SIG-M5 (cell line): ENCODE measurements at places on chromosomes 16 and 17.

DNA sequence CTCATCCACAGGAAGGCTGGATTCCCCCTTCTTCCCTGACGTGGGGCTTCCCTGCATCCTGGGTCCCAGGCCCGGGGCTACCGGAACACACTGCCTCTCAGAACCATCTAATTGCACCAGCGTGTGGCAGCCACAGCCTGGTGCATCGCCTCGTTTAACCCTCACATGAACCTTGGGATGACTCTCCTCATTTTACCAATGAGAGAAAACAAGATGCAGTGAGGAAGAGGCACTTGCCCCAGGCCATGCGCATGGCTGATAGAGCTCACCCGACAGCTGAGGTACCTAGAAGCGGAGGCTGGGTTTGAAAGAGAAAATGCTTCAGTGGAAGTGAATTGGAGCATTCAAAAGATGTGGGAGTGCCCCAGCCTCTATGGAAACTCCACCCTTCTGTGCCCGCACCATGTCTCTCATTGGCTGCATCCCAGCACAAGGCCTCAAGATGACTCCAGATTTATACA is 162.3 kb downstream of the KATNIP start:
- DNase-seq: no peak

DNA sequence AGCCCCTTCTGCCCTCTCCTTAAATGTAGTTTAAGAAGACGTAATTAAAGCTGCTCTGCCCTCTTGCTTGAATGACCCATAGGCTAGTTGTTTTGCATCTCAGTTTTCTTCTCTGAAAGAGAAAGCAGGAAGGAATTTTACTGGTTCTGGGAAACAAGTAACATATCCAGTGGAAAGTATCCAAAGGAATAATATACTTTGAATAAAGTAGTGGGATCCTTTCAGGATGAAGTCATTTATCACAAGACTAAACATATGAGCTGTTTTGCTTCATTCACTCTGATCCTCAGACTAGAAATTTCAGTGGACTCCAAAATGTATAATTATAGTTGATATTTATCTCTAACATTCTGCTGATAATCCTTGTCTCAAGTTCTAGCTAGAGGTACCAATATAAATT is 1297.6 kb upstream of the GOT2 start:
- DNase-seq: no peak

- no peak for DNase-seq
These were observed 41.9 kb upstream of the SKAP1 start for GRCh38 chr17:48471817-48472410.

- no peak for DNase-seq
These were observed 489.0 kb upstream of the ZFHX3 start for GRCh38 chr16:73536931-73537330.

GRCh38 chr16:53968896-53969295 is 264.9 kb downstream of the FTO start:
- no peak for DNase-seq

DNA sequence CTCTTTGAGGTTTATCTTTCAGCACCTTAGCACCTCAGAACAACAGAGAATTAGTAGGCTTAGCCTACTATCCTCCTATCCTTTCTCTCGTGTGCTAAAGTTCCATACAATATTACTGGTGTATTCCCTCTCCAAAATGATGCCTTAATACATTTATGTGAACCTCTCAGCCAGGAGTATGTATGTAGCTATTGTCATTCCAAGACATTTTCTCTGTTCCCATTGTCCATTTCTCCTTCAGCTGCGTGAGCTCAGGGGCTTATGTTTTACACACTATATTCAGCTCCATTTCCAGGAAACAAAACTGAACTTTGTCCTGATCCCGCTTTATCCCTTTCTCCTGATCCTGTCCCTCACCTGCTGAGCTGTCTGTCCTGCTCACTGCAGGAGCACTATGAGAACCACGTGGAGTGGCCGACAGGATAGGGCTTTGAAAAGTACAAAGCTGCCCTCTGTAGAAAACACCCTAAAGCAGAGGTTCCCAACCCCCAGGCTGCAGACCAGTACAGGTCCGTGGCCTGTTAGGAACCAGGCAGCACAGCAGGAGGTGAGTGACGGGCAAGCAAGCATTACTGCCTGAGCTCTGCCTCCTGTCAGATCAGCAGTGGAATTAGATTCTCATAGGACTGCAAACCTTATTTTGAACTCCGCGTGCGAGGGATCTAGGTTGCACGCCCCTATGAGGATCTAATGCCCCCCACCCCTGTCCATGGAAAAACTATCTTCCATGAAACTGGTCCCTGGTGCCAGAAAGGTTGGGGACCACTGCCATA is 55.7 kb downstream of the CENPV start:
- no peak for DNase-seq

- no peak for DNase-seq
These were observed 10.7 kb downstream of the EPOP start for GRCh38 chr17:38663964-38664644.

- DNase-seq: no peak
These were observed 117.9 kb upstream of the AXIN2 start for GRCh38 chr17:65679165-65679845.

GRCh38 chr16:1363501-1364041 is 11.8 kb downstream of the GNPTG start:
- DNase-seq: no peak

DNA sequence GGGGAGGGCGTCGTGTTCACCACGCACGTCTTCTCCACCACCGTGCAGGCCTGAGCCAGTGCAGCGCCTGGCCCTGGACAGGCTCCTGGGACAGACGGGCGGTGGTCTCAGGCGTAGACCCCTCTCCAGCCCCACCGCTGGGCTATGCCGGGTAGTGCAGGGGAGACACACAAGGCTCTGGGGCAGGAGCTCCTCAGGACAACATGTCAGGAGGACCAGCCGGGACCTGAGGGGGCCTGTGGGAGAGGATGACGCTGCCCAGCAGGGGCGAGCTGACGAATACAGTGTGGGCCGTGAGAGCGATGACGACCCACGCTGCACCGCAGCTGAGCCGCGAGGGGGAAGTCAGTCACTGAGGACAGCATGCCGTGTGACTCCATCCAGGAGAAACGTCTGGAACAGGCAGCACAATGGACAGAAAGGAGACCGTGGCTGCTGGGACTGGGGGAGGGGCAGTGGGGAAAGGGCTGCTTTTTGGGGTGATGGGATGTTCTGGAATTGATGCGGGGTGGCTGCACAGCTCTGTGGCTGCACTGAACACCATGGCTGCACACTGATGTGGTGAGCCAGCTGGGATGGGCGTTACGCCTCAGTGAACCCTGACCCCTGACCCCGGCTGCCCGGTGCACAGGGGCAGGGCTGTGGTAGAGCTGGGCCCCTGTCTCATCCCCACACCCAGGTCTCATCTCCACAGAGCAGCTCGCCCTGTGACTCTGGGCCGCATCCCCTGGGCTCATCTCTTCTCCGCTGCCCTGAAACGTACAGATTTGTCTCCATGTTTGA is 20.2 kb downstream of the DNASE1 start:
- no peak for DNase-seq

- no peak for DNase-seq
These were observed 43.0 kb upstream of the ZNF750 start for GRCh38 chr17:82882715-82883418.

DNA sequence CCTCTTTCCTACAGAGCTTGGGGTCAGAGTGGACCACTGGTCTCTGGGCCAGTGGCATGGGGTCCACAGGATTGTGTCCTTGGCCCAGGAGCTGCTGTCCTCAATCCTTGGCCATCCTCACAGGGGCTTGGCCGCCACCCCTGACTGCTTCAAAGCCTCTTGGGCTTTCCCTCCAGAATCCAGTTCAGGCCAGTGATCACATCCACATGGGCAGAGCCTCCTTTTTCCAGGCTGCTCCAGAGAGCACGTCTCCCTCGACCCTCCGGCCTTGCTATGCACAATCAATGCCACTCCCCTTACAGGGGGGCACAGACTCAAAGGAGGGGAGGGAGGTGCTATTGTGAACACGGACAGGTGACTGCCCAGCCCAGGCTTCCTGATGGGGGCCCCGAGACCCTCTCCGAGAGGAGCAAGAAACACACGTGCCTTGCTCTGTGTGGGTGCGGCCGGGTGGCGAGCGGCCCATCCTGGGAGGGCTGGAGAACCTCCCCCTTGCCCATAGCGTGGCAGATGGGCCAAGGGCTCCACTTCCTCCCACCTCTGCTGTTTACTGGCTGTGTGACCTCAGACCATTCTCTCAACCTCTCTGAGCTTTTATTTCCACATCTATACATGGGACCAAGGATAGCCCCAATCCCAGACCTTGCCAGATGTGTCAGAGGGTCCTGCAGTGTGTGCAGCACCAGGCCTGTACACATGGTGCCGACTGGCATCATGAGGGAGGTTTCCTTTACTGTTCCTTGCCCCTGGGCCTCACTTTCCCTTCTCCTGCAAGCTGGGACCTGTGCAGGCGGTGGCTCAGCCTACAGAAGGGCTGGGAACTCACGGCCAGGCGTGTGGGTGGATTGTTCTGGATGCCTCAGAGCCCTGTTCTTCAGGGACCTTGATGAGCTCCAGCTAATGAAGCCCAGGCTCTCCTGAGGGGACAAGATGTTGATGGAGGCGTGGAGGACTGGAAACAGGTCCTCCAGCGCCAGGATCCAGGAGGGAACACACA is 229.0 kb upstream of the GSE1 start:
- no peak for DNase-seq

GRCh38 chr17:77153472-77153871 is 12.7 kb downstream of the SEC14L1 start:
- no peak for DNase-seq

- DNase-seq: no peak
These were observed 76.3 kb upstream of the WSB1 start for GRCh38 chr17:27217631-27218030.

DNA sequence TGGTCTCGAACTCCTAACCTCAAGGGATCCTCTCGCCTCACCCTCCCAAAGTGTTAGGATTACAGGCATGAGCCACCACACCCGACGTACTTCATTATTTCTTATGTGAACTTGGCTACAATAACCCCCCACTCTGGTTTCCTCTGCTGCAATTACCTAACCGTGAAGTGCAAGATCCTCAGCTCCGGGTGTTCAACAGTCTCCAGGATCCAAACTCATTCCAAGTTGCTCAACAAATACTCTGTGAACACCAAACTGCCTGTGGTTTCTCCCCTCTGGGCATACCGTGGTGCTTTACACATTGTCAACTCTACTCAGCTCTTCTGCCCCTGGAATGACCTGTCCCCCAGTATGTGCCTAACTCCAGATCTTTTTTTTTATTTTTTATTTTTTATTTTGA is 6.8 kb upstream of the SULT1A1 start:
- DNase-seq: no peak

DNA sequence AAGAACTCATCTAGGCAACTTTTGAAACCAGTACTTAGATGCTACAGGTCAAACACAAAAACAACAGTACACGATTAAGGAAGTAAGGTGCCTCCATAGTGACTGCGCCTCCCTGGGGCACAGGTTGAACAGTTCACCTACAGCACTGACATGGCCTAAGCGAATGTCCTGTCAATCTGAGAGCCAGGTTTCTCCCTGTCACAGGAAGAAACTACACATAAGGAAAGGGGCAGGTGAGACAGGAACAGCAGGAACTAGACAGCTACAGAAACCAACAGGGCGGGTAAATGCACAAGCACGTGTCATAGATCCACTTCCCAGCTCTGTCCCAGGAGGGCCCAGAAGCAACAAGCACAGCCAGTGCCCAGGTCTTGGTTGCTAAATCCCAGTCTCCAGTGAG is 8.0 kb upstream of the ARHGDIA start:
- DNase-seq: no peak

- no peak for DNase-seq
These were observed 2.4 kb downstream of the CCR7 start for GRCh38 chr17:40562838-40563219.

DNA sequence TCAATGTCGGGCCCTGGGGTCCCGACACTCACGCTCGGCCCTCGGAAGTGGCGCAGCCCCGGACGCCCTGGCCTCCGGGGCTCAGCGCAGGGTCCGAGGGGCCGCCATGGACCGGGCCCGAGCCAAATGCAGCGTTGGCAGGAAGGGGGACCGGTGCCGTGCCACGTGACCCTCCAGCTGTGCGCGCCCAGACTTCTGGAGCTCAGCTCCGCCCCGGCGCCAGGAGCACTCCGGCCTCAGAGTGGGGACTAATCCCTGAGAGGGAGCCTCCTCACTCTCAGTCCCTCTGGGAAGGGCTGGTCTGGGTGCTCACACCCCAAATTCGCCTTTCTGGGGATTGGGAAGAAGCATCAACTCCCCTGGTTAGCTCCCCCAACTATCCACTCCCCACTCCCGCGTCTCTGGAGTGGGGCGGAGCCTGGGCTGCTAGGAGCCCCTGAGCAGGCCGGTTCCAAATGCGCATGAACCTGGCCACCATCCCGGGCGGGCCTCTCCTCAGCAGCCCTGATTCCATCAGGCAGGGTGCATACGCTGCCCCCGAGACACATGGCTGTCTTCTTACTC is at the start of gene B3GNT9:
Gene B3GNT9 (minus strand): TSS at position 166 of the 564 bp plus-strand sequence. CDS start 513 bp downstream, outside the sequence.
- no peak for DNase-seq

GRCh38 chr17:81252326-81252986 is 13.3 kb downstream of the NDUFAF8 start:
- no peak for DNase-seq

DNA sequence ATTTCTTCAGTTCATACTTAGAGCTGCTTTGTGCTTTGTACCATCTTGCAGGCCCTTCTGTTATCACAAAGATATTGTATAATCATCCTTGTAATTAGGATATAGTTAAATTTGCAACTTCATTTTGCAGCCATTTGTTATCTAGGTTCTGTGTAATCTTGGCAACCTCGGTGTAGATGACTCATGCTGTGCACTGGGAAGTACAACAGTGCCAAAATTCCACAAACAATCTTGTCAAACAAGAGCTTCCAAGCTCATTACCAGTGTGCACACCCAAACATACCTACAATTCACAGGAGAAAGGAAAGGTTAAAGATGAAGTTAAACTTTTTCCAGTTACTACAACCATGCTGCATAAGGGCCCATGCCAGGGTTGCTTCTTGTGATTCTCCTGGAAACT is 1231.8 kb downstream of the CDH11 start:
- DNase-seq: no peak
